CD4-positive, alpha-beta memory T cell (primary cell): ENCODE measurements at places on chromosomes 1 and 21.

GRCh38 chr1:96922181-96922580 lies 200.6 kb downstream of the PTBP2 start:
- DNase-seq = no peak

DNA sequence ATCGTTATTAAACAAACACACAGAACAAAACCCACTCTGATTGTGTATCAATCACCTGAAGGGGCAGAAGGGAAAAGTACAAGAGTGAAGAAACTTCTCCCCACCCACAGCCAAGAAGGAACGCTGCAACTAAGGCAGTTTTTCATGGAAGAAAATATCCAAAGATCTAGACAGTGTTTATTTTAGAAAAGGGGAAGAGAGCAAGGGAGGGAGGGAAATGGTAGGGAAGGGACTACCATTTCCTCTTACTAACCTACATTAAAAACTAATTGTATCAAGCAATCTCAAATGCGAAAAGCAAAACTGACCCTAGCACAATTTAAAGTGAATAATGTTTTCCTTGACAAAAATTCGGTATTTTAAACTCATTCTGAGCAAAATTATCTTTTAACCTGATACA lies 3.5 kb downstream of the NRIP1 start:
- no peak for DNase-seq

GRCh38 chr1:18934205-18935000 lies 22.1 kb downstream of the IFFO2 start:
- no peak for DNase-seq

GRCh38 chr1:71618766-71619530 lies 538.1 kb upstream of the ZRANB2 start:
- no peak for DNase-seq

DNA sequence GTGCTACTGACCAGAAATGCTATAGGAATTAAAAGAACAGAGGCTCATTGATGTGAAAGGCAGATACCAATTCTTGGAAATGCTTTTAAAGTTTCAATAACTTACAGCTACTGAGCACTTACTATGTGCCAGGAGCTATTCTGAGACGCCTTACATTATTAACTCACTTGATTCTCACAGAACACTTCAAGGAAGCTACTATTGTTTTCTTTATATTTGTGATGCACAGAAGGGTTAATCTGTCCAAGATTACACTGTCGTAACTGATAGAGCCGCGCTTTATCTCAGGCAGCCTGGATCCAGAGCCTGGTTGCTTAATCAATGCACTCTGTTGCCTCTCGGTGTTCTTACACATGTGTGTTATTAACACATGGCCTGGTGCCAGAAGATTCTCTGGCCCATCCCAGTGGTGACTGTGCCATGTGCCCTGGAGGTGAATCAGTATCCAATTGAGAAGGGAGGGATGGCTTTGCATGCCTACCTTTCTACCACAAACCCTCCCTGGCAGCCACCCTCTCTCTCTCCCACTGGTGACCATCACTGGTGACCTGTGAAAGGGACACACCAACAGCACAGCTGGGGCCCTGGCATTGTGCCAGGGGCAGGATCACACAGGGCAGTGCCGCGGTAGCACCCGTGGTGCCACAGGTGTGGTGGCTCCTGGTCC lies 8.8 kb downstream of the FMO1 start:
- no peak for DNase-seq

DNA sequence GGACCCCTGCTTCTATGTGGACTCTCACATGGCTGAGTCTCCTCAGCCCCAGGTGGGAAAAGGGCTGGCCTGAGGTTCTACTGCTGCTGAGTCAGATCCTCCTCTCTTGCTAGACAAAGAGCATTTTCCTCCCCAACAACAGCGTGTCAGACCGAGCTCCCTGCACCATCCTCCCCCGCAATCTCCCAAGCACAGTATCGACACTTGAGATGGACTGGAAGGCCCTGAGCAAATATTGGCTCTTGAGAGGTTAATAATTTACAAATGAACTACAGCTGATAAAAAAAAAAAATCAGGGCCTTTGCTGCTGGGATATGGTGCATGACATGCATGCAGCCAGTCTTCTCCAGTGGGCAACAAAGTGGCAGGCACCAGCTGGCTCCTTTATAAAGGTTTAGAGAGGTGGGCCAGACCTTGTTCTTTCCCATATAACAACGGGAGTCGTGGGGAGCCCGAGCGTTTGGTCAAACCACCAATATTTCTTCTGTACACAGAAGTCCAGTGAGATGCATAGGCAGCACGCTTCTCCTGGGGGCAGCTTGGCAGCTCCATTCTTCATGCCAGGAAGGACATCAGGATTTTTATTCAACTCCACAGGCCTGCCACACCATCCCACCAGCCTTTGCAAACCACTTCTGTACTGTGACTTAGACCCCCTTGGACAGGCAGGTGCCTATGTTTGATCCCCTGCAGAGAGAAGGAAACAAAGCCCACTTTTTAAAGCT lies 55.4 kb upstream of the CAMK1G start:
- no peak for DNase-seq

DNA sequence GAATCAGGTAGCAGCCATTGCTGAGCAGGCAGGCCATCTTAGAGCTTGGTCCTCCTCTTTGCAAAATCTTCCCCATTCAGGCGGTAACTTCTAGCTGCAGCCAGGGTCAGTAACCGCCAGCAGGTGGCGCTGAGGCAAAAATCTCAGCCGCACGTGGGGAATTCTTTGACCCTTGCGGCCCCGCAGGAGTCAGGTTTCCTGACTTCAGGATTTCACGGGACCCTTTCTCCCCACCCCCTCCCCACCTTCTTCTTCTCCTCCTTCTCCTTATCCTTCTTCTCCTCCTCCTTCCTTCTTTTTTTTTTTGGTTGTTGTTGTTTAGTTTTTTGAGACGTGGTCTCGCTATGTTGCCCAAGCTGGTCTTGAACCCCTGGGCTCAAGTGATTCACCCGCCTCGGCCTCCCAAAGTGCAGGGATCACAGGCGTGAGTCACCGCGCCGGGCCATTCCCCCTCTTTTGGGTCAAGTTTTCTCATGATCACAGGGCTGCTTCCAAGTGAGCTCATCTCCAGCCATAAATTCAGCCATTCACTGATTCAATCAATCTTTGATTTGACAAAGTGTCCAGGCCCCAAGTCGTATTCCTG lies 33.4 kb upstream of the TENT5B start:
- DNase-seq = peak; percentile 48

DNA sequence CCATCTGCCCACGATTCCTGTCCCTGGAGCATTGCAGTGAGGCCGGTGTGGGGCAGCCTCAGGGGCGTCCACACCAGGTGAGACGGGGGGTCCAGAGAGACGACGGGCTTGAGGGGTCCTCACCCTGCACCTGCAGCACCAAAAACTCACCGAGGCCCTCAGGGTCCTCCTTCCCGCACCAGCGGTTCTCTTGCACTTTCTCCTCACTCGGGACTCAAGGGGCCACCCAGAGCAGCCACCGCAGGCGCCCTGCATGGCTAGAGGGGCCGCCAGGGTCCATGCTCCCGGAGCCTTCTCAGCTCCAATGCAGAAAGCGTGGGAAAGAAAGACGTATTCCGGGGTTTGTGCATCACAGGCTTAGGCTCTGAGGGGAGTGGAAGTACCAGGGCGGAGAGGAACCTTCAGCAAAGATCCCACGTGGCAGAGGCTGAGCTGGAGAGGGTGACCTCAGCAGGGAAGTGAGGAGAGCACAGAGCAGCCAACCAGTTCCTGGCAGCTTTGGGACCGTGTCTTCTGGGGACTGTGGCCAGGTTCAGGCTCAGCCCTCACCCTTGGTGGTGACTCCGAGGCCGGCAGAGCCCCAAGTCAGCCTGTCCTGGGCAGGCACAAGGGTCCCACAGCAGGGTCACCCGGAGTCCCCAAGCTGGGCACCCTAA lies 19.5 kb upstream of the COL6A2 start:
- DNase-seq = no peak

DNA sequence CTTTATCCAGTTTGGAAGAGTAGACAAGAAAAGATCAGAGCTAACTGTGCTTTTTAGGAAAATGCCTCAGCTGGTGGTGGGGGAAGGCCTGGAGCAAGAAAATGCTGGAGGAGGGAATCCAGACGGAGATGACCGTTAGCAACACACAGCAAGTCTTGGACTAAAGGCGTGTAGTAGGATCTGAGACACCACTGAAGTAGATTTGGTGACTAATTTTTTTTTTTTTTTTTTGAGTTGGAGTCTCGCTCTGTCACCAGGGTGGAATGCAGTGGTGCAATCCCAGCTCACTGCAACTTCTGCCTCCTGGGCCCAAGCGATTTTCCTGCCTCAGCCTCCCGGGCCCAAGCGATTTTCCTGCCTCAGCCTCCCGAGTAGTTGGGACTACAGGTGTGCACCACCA lies 41.2 kb downstream of the LPAR3 start:
- DNase-seq = no peak

DNA sequence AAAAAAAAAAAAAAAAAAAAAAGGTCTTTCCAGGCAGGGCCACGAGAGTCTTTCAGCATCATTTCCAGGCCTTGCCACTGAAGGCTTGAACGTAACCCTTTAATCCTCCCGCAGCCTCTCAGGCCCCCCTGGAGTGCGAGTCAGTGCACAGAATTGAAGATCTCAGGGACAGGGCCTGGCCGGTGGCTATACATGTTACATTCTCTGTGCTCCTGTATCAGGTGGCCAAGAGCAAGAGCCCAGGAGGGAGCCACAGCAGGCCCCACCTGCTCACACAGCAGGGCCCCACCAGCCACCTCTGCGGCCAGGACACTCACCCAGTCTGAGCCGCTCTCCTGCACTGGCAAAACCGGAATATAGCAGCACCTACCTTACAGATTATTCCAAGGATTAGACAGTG lies 34.1 kb upstream of the SLC25A33 start:
- DNase-seq = no peak
